ENCODE measurements at places on chromosomes 7 and 10.

DNA sequence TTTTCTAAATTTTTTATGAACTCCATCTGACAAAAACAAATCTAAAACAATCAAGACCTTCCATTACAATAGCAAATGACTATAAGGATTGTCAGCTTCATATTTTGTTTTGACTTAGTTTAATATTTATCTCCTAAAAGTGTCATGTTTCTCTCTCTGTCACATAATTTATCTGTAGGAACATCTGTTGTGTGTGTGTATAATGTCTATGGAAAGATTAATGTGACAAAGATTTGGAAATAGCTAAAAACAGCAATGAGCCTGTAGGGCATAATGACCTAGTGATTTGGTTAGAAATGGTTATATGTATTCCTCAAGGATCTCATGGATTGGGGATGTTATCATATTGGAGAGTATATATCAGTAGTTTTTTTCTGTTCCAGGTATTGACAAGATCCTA is 69.6 kb upstream of the MDFIC start:
- no peak for DNase-seq

GRCh38 chr7:105205592-105206237 is 183.0 kb downstream of the SRPK2 start:
- DNase-seq = no peak

- no peak for DNase-seq
Measured at GRCh38 chr7:97001221-97001620, 4.1 kb upstream of the DLX6 start.

DNA sequence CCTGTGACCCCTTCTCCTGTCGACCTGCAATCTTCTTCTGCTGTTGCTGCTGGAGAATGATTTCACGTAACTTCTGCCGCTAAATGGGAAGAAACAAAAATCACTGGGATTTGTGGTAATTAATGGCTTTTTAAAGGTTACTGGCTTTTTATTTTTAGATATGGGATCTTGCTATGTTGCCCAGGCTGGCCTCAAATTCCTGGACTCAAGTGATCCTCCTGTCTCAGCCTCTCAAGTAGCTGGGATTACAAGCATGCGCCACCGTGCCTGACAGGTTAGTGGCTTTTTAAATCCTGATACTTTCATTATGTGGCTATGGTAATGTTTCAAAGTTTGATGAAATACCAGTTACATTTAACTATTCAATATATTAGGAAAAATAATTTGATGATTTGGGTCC is 154.6 kb downstream of the GALNT11 start:
- no peak for DNase-seq

DNA sequence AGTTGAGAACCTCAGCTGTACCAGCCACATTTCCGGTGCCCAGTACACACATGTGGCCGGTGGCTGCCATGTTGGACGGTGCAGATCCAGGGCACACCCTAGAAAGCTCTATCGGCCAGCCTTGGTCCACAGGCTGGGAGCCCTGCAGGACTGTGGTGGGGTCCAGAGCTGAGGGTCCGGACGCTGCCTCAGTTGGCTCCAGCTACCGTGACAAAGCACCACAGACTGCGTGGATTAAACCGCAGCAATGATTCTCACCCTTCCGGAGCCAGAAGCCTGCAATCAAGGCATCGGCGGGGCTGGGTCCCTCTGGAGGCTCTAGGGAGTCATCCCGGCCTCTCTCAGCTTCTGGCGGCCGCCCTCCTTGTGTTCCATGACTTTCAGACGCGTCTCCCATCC is 50.1 kb downstream of the PDGFA start:
- DNase-seq = no peak

GRCh38 chr10:8369666-8370065 is 315.2 kb downstream of the GATA3 start:
- no peak for DNase-seq

GRCh38 chr10:13830385-13830784 is 243.6 kb downstream of the PRPF18 start:
- DNase-seq = no peak

DNA sequence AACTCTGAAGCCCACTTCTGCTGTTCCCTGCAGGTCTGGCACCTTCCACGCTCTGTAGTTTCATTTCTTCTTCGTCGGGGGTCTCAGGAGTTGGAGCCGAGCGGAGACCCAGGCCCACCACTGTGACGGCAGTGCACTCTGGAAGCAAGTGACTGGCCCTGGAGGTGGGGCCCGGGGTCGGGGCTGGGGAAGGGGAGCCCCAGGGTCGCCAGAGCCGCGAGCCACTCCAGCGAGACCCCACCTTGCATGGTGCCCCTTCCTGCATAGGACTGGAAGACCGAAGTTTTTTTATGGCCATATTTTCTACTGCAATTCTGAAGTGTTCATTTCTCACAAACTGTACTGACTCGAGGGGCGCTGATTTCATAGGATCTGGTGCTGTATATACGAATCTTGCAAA is 172.8 kb downstream of the CCDC3 start:
- DNase-seq = no peak

GRCh38 chr10:3398825-3399646 is 226.5 kb upstream of the PITRM1 start:
- DNase-seq = peak; percentile 96

- DNase-seq = no peak
Measured at GRCh38 chr10:48406204-48406603, 99.7 kb downstream of the MAPK8 start.

DNA sequence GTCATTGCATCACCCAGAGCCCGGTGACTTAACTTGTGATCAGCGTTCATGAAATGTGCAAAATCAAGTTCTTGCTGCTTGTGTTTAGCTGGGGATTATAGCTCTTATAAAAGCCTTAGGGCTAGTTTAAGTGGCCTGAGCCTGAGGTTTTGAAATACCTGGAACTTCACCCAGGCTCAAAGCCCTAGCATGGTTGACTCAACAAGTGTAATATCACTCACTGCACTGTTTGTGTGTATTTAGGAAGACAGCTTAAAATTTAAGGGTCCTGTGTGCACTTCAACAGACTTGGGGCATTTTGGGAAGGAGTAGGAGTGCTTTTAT is 489.5 kb downstream of the GATA3 start:
- DNase-seq = no peak

DNA sequence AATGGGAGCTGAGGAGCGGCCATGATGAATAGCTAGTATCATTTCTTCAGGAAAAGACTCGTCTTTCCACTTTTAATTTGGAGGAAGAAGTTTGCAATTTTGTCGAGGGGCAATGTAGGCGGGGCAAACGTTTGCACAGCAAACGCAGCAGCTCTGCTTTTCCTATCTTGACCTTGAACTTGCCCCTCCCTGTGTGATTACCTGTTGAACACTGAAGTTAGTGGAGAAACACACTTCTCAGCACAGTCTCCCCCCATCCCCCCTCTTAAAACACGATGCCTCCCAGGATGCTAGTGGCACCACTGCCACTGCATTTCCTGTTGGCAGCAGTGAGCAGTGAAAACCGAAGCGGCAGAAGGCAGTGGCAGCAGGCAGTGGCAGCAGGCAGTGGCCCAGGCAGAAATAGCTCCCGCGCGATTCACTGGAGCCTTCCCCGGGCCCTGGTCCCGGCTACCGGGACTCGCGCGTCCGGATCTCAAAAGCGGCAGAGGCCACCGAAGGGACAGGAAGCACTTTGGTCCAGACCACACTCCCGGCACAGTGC is at the start of gene EPDR1:
TSS of gene EPDR1 (plus strand) at position 336 of the 544 bp plus-strand sequence. CDS start 300 bp downstream, outside the sequence.
- no peak for DNase-seq

DNA sequence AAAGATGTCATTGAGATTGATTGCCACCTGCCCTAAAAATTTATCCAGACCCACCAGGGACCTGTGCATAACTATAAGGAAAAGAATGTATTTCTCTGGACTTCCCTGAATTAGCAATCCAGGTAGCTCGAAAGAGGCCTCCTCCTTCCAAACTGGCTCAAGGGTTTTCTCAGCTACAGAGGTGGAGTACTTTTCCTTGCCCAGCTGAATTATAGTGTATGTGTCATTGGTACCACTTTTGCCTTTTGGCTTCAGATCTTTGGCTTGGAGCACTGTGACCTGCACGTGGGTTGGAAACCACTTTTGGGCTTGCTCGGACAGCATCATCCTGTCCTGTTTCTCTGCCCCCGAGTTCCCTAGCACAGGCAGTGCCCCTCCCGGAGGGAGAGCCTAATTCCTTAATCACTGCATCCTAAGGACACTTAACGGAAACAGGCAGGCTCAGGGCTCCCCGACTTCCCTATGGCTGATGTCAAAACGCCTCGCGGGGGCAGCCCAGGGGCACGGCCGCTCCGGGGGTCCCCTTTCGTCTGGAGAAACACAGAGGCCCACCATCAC is 825 bp downstream of the RAB11FIP2 start:
- no peak for DNase-seq

DNA sequence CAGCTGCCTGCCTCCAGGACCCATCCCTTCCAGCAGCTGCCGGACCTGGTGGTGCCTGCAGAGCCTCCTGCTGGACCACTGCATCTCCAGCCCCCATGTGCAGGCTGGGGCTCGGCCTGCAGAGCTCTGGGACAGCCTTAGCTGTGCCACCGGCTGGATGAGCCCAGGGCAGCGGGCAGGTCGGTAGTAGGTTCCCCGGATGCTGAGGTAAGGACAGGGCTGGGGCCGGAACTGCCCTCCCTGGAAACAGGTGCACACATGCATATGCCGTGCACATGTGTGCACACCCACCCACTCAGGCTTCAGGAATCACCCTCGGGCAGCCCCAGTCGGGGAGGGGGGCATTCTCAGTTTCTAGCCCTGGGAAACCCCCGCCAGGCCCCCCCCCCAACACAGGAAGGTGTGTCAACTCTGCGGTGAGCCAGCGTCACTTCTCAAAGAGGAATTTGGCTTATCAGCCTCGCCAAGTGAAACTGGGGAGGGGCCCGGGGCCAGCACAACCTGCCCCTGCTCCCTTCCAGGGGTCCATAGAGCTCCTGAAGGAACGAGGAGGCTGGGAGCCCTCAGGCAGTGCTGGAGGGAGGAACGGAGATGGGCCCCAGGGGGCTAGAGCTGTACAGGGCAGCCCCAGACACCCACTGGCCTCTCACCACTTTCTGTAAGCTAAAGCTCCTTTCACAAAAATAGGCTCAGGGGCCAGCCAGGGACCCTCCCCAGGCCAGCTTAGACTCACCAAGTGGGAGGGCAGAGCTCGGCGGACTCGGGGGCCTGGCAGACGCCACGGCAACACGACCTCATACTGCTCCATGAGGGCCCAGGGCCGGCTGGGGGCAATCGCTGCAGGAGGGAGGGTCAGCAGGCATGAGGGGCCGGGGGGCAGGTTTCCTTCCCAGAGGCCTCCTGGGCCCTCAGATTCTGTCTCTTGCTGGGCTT is 1.7 kb downstream of the ADAM8 start:
- DNase-seq = no peak

GRCh38 chr7:80819503-80819902 is 99.3 kb downstream of the SEMA3C start:
- DNase-seq = no peak

GRCh38 chr7:5445981-5446594 is 22.5 kb upstream of the TNRC18 start:
- no peak for DNase-seq

DNA sequence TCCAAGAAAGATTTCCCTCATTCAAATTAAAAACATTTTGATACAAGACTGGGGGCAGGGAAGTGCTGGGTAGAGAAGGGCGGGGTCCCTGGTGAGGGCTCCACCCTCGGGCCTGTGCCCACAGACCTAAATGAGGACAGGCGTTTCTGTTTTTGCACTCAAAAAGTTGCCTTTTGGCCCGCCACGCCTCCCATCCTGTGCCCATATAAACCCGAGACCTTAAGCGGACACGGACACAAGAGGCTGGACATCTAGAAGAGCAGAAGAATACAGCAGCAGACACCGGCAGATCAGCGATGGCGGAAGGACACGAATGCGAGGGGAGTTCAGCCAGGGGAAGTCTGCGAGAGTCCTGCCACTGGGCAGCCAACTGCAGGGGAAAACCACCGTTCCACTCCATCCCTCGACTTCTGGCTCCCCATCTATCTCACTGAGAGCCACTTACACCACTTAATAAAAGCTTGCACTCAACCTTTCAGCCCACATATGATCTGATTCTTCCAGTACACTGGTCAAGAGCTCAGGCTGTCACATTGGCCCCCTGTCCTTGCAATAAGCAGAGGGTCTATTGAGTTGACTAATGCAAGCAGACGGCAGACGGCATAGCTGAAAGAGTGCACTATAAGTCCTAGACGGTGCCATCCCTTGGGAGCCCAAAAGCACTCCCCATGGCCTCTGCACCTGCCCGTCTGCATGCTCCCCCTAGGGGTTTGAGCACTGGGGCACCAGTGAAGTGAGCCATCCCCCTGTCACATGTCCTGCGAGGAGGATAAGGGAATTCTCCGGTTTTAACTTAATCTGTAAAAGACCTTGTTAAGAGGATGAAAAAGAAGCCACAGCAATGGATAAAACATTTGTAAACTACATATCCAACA is 181.8 kb upstream of the PRSS1 start:
- DNase-seq = no peak

GRCh38 chr10:60413306-60414012 is 23.8 kb upstream of the ANK3 start:
- no peak for DNase-seq

GRCh38 chr7:83704564-83704963 is 55.6 kb upstream of the SEMA3E start:
- DNase-seq = no peak

GRCh38 chr7:105830405-105831301 is 45.7 kb downstream of the ATXN7L1 start:
- DNase-seq = no peak

GRCh38 chr10:102779680-102780526 is 36.2 kb downstream of the WBP1L start:
- no peak for DNase-seq

- DNase-seq = peak; percentile 58
Measured at GRCh38 chr10:79346012-79346340, 1.3 kb upstream of the PPIF start.

DNA sequence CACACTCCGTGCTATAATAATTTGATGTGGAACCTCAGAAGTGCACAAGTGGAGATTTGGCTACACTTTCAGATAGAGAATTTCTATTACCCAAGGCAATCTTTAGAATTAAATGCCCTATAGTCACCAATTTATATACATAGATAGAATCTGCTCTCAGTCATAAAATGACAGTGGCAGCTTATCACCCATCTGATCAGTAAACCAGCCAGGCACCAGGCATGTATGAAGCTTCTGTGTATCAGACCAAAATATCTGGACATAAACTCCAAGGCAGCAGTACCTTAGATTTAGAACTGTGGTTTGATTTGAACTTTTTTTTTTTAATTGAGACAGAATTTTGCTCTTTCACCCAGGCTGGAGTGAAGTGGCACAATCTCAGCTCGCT is 180.9 kb downstream of the IPMK start:
- DNase-seq = no peak

DNA sequence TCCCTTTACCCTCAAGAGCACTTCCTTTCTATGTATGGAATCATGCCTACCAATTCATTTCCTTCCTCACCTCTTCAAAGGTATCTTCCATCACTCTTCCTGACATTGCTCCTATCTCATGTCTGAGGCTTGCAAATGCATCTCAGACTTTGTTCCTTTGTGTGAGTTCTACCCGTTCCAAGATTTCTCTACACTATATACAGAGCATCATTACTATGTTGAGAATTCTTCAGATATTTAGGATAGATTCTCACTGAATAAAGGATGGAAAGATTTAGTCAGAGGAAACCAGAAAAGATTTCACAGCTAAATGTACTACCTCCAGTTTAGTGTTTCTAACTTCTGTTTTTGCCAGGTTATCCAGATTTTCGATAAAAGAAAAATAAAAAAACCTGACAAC is 462.7 kb downstream of the PHTF2 start:
- no peak for DNase-seq

Data from vagina (tissue), 2 donors.